NCI-H1092 (cell line): ENCODE measurements at places on chromosomes 16 and 17.
A peak's percentile ranks its signal among the peaks of the same experiment; 100 is the strongest.

DNA sequence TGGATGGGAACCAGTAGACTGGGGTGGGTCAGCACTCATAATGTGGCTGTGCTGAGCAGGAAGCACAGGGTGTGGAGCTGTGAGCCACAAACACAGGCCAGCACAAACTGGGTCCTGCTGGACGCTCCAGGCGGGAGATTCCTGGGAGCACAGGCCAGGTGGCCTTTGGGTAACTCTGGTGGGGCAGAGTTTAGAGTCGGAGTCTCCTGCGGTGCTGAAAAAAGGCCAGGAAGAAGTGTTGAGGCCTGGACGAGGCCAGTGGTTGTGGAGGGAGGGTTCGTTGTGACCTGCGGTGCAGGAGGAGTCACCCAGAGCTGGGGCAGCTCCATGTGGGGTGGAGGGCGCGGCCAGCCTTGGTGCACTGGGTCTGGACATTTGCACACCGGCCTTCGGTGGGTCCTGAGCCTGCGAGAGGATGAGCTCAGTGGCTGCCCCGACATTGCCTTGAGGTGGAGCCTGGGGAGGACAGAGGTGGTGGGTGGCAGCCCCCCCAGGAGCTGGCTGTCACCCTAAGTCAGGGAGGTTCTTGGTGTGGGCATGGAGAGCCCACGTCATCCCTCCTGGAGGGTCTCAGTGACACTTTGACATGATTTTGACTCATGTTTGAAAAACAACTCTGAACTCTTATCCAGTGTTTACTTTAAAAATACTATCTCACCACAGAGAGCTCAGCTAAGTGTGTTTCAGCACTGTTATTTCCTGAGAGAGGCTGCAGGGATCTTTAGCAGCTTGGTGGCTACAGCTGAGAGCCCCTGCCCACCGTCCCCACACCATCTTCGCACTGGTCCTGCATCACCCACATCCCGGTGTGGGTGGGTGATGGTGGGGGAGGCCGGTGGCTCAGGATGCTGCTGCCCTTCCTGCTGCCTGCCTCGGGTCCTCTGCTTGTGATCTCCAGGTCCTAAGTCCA is 98.7 kb downstream of the NPIPB11 start:
- no peak for DNase-seq

DNA sequence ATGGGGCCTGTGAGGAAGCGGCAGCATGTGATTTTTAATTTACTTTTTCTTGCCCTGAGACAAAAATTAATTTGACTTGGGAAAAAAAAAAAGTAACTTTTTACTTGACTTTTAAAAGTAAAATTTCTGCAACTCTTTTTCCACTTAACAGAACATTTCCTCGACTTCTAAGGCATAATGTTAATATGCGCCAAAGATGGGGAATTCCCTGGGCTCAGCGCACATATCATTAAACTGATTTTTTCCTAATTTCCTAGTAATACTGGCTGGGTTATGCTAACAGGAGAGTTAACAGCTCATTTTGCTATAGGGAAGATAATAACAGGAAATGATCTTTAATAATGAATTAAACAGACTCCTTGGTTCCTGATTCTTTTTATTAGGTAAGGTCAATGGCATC is 120.6 kb upstream of the CDH5 start:
- DNase-seq: no peak

DNA sequence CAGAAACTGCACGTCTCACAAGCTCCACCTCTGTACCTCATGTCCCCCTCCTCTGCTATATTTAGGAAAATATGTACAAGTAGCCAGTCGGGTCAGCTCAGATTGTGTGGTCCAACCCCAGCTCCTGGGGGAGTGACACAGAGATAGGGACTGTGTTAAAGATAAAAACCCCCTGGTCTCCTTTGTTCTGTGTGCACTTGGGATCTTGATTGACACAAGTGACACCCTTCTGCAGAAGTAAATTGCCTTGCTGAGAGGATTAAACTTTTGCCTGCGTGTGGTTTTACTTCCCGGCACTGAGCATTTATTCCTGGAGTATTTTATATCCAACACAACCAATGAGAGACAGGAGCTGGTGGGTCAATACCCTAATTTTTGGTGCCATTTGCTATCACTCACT is 37.5 kb downstream of the TLE7 start:
- DNase-seq: no peak

- DNase-seq: no peak
Measured at GRCh38 chr17:19673623-19674022, 25.1 kb downstream of the ALDH3A2 start.

DNA sequence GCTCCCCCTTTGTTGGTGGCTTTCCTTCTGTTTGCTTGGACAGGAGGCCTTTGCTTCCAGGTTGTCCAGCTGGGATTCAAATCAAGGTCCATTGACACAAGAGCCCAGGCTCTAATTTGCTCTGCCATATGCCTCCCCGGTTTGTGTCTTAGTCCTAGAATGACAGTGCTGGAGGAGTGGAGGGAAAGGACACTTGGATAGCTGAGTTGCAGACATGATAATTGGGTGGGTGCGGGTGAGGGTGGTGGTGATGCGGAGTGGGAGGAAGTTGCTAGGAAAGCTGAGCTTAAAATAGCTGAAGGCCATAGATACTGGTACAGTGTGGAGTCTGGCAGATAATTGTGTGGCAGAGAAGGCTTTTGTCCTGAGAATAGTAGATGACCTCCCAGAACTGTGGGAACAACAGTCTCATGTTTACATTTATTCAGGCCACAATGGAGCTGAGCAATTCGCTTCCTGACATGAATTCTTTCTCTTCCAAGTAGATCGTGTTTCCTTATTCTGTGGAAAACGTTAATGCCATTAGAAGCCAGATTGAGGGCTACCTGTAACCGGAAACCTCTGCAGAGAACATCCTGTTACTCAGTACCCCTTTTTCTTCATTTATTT is 23.8 kb downstream of the SEC14L1 start:
- DNase-seq: no peak

DNA sequence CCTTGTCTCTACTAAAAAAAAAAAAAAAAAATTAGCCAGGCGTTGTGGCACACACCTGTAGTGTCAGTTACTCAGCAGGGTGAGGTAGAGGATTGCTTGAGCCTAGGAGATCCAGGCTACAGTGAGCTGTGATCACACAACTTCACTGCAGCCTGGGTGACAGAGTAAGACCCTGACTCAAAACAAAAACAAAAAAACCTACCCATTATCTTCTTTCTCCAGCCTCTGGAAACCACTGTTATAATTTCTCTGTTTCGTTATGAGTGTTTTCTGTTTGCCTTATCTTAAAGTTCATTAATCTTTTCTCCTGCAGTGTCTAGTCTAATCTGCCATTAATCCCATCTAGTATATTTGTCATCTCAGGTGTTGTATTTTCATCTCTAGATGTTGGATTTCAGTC is 18.6 kb upstream of the CLTC start:
- DNase-seq: no peak

- DNase-seq: peak; percentile 69
Measured at GRCh38 chr16:82263521-82264143, 93.6 kb upstream of the MPHOSPH6 start.

DNA sequence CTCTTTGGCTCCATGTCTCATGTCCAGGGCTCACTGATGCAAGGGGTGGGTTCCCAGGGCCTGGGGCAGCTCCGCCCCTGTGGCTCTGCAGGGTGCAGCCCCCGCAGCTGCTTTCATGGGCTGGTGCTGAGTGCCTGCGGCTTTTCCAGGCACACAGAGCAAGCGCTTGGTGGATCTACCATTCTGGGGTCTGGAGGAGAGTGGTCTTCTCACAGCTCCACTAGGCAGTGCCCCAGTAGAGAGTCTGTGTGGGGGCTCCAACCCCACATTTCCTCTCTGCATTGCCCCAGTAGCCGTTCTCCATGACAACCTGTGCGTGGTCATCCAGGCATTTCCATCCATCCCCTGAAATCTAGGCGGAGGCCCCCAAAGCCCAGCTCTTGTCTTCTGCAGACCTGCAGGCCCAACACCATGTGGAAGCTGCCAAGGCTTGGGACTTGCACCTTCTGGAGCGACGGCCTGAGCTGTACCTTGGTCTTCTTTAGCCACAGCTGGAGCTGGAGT is 5.2 kb downstream of the IL32 start:
- DNase-seq: no peak

GRCh38 chr16:56682703-56683397 is 580 bp downstream of the MT1X start:
- no peak for DNase-seq
